ENCODE measurements at places on chromosomes 13 and 19. TPM values are rescaled to one million over a fixed set of nuclear protein-coding genes. Genes with fewer than 3 reads are reported as not detected.

The TTC9B gene
- not detected for total RNA-seq

The FAM216B gene
- not detected for total RNA-seq

The PNKP gene
- 28.2 TPM for total RNA-seq

The FCER2 gene
- total RNA-seq = 0.34 TPM

The DACH1 gene
- total RNA-seq = 1.1 TPM

The SPRED3 gene
- total RNA-seq = 0.69 TPM

The SWSAP1 gene
- 1.3 TPM for total RNA-seq

The NLRP7 gene
- not detected for total RNA-seq

The MEX3D gene
- total RNA-seq = 2.9 TPM

The TUBB4A gene
- 6.4 TPM for total RNA-seq

The IGFL1 gene
- not detected for total RNA-seq

DNA sequence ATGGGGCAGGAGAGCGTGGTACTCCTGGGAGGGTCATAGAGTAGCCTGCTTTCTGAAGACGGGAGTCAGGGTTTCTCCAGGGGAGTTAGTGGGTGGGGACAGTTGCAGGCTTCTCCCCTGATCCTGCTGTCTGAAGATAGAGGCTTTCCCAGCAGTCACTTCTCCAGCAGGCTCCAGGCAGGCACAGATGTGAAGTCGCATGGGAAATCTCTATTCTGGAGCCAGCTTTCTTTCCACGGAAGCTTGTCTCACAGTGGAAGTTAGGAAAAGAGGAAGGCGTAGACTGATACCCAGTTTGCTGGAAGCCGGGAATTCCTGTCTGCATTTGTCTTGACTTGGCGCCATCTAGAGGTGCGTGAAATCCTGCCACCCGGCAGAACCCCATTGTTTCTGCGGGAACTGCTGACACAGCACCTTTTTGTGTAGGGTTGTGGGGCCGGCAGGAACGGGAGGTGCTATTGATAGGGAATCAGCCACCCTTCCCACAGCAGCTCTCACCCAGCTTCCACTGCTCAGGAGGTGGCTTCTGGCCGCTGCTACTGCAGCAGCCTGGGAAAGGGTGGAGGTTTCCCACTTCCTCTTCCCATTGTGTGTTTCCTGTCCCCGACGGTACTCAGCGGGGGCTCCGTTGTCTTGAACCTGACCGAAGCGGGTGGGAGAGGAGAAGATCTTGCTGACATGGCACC is 28.5 kb upstream of the NPAS1 start:
- no peaks in the 10 kb centered on the region for H3K27me3 ChIP-seq
- DNase-seq = peak; percentile 89
- H3K4me1 ChIP-seq = peaks cover 27% of the 10 kb centered on the region
- H3K27ac ChIP-seq = peak overlapping the region; percentile 63

- no peaks in the 10 kb centered on the region for H3K36me3 ChIP-seq
- peaks cover 11% of the 10 kb centered on the region for H3K27me3 ChIP-seq
- peaks cover 4% of the 10 kb centered on the region for H3K4me1 ChIP-seq
- peak overlapping the region; percentile 46 for H3K4me3 ChIP-seq
- H3K27ac ChIP-seq = no peak overlapping the region
- peak; percentile 43 for DNase-seq
Measured at GRCh38 chr19:12867120-12868099, 13.8 kb downstream of the DNASE2 start.

DNA sequence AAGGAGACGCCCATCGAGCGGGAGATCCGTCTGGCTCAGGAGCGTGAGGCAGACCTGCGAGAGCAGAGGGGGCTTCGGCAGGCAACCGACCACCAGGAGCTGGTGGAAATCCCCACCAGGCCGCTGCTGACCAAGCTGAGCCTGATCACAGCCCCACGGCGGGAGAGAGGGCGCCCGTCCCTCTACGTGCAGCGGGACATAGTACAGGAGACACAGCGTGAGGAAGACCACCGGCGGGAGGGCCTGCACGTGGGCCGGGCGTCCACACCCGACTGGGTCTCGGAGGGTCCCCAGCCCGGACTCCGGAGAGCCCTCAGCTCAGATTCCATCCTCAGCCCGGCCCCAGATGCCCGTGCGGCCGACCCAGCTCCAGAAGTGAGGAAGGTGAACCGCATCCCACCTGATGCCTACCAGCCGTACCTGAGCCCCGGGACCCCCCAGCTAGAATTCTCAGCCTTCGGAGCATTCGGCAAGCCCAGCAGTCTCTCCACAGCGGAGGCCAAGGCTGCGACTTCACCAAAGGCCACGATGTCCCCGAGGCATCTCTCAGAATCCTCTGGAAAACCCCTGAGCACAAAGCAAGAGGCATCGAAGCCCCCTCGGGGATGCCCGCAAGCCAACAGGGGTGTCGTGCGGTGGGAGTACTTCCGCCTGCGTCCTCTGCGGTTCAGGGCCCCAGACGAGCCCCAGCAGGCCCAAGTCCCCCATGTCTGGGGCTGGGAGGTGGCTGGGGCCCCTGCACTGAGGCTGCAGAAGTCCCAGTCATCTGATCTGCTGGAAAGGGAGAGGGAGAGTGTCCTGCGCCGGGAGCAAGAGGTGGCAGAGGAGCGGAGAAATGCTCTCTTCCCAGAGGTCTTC is 7.1 kb downstream of the MISP start:
- H3K27me3 ChIP-seq = peaks cover under 1% of the 10 kb centered on the region
- H3K36me3 ChIP-seq = no peaks in the 10 kb centered on the region
- H3K27ac ChIP-seq = no peak overlapping the region
- no peak overlapping the region for H3K4me3 ChIP-seq

- H3K36me3 ChIP-seq = peaks cover 96% of the 10 kb centered on the region
- DNase-seq = no peak
- H3K27me3 ChIP-seq = no peaks in the 10 kb centered on the region
- no peak overlapping the region for H3K27ac ChIP-seq
- no peak overlapping the region for H3K4me3 ChIP-seq
- no peaks in the 10 kb centered on the region for H3K4me1 ChIP-seq
Measured at GRCh38 chr19:10139952-10140351, 20.3 kb upstream of the EIF3G start.

DNA sequence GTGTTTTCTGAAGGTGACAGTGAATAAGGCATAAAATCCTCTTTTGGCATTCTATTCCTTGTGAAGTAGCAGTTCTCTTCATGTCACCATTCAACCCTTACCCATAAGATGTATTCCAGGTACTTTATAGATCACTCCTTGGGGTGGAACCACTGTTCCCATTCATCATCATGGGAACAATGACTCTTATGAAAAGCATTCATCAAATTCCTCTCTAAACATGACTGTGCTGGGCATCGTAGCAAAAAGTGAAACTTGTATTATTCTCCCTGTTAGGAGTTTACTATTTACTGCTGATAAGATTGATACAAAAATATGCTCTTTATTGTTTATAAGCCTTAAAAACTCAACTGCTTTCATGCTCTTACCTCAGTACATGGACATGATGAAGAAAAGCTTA is 793.4 kb downstream of the LIG4 start:
- no peaks in the 10 kb centered on the region for H3K4me1 ChIP-seq
- no peak overlapping the region for H3K4me3 ChIP-seq
- no peak overlapping the region for H3K27ac ChIP-seq
- H3K36me3 ChIP-seq = no peaks in the 10 kb centered on the region
- no peaks in the 10 kb centered on the region for H3K27me3 ChIP-seq
- no peak for DNase-seq

- no peak overlapping the region for H3K27ac ChIP-seq
- DNase-seq = no peak
- H3K4me3 ChIP-seq = no peak overlapping the region
Measured at GRCh38 chr13:40114305-40114896, 458.9 kb downstream of the COG6 start.

GRCh38 chr19:51016798-51017683 is 2.5 kb downstream of the KLK10 start:
- peaks cover 9% of the 10 kb centered on the region for H3K27me3 ChIP-seq
- H3K27ac ChIP-seq = no peak overlapping the region
- peak overlapping the region; percentile 32 for H3K4me3 ChIP-seq
- H3K36me3 ChIP-seq = no peaks in the 10 kb centered on the region
- no peaks in the 10 kb centered on the region for H3K4me1 ChIP-seq

- H3K4me3 ChIP-seq = no peak overlapping the region
- H3K4me1 ChIP-seq = peaks cover 9% of the 10 kb centered on the region
- no peak for DNase-seq
- no peak overlapping the region for H3K27ac ChIP-seq
Measured at GRCh38 chr13:114140906-114141250, 8.5 kb upstream of the RASA3 start.

GRCh38 chr19:55685776-55686175 is 10.8 kb downstream of the EPN1 start:
- peak; percentile 23 for DNase-seq
- H3K36me3 ChIP-seq = peaks cover 83% of the 10 kb centered on the region
- no peaks in the 10 kb centered on the region for H3K4me1 ChIP-seq
- no peak overlapping the region for H3K27ac ChIP-seq

GRCh38 chr19:50496189-50497021 is 14.6 kb downstream of the JOSD2 start:
- peaks cover 6% of the 10 kb centered on the region for H3K4me1 ChIP-seq
- H3K4me3 ChIP-seq = peak overlapping the region; percentile 72
- H3K27me3 ChIP-seq = no peaks in the 10 kb centered on the region
- H3K36me3 ChIP-seq = no peaks in the 10 kb centered on the region

DNA sequence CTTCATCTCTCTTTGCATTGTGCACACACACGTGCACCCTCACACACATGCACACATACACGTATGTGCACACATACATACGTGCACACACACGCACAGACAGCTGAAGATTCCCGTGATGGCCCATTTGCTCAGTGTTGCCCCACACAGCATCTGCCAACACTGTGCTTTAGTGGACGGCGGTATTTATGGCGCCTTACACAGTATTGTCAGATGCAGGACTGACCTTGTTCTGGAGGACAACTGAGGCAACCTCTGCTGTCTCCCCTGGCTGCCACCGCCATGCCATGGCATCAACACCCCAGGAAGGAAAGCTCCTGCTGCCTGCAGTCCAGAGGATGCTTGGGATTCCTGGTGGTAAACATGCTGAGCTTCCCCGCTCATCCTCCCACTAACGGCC is 316.4 kb downstream of the TEX29 start:
- H3K27ac ChIP-seq = no peak overlapping the region

GRCh38 chr19:17220207-17220758 is 5.1 kb downstream of the USE1 start:
- H3K27me3 ChIP-seq = no peaks in the 10 kb centered on the region
- no peak overlapping the region for H3K4me3 ChIP-seq
- peaks cover 9% of the 10 kb centered on the region for H3K36me3 ChIP-seq
- DNase-seq = peak; percentile 49
- no peaks in the 10 kb centered on the region for H3K4me1 ChIP-seq
- H3K27ac ChIP-seq = no peak overlapping the region

DNA sequence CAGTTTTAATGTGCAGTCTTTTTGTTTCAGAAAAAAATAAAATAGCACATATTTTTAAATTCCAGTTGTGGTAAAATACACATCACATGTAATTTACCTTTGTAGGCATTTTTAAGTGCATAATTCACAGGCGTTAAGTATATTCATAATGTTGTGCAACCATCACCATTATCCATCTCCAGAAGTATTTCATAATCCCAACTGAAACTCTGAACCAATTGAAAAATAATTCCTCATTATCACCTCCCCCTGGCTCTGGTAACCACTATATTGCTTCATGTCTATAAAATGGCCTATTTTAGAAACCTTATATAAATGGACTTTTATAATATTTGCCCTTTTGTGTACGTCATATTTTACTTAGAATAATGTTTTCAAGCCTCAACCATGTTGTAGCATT is 756.5 kb upstream of the KLHL1 start:
- no peak overlapping the region for H3K27ac ChIP-seq
- H3K27me3 ChIP-seq = no peaks in the 10 kb centered on the region
- no peak for DNase-seq
- H3K4me1 ChIP-seq = no peaks in the 10 kb centered on the region
- no peaks in the 10 kb centered on the region for H3K36me3 ChIP-seq

DNA sequence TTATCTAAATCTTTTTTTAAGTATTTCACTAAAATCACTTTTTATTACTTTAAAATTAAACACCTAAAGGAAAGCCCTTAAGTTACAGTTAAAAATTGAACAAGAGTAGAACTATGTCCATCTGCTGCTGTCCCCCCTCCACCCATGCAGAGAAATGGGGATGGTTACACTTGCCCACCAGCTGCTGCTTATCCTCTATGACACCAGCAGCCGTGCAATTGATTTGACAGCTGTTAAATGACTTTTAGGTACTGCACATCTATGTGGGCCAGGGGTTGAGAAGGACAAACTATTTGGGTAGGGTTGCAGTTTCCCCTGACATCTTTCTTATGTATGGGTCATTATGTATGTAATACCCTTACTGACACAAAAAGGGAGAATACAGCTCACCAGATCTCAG is 77.2 kb downstream of the TBC1D4 start:
- peaks cover 73% of the 10 kb centered on the region for H3K4me1 ChIP-seq
- H3K36me3 ChIP-seq = no peaks in the 10 kb centered on the region
- peak overlapping the region; percentile 83 for H3K27ac ChIP-seq
- H3K4me3 ChIP-seq = no peak overlapping the region
- DNase-seq = no peak

DNA sequence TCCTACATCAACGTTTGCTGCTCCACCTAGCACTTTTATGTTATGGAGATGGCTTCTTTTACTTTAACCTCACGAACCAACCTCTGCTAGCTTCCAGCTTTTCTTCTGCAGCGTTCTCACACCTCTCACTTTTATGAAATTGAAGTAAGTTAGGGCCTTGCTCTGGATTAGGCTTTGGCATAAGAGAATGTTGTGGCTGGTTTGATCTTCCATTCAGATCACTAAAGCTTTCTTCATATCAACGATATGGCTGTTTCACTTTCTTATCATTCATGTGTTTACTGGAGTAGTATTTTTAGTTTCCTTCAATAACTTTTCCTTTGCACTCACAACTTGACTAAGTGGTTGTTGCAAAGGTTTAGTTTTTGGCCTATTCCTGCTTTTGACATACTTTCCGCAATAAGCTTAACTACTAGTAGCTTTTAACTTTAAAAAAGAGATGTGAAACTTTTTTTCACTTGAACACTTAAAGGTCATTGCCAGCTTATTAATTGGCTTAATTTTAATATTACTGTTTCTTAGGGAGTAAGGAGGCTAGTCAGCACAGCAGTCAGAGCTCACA is 60.0 kb upstream of the SPRY2 start:
- DNase-seq = no peak
- H3K27ac ChIP-seq = no peak overlapping the region
- no peak overlapping the region for H3K4me3 ChIP-seq
- no peaks in the 10 kb centered on the region for H3K27me3 ChIP-seq
- H3K36me3 ChIP-seq = no peaks in the 10 kb centered on the region

- H3K27me3 ChIP-seq = no peaks in the 10 kb centered on the region
- no peak overlapping the region for H3K4me3 ChIP-seq
- peaks cover 8% of the 10 kb centered on the region for H3K4me1 ChIP-seq
- H3K27ac ChIP-seq = no peak overlapping the region
- DNase-seq = no peak
Measured at GRCh38 chr13:90272356-90272755, 1075.1 kb upstream of the MIR17HG start.
